Activated naive CD8-positive, alpha-beta T cell treated with anti-CD3 and anti-CD28 coated beads, Interleukin-2, amount 50 U/mL, for 24 hours (primary cell): ENCODE measurements at places on chromosomes 6 and 20.
A peak's percentile ranks its signal among the peaks of the same experiment; 100 is the strongest.

DNA sequence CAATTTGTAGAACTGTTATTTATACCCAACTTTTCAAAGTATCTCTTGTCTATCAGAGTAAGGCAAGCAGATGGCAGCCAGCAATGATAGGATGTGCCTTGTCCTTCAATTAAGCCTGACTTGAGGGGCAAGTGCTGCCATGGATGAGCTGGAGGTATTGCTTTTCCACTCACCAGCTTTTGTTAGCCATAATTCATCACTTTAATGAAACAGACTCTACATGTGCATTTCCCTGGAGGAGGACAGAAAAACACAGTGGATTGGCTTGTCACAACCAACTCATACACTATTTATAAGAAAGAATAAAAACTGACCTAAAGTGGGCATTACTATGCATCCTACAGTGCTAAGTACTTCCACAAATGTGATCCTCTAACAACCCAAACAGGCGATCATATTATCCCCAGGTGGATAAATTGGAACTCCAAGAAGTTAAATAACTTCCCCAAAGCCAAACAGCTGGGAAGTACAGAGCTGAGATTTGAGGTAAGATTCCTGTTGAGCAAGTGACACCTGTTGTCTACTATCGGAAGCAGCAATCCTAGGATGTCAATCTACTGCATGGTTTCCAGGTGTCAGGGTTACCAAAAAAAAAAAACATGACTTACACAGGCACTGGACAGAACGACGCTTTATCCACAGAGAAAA is 73.9 kb upstream of the NRSN1 start:
- no peak overlapping the region for H3K4me3 ChIP-seq
- no peak overlapping the region for H3K27ac ChIP-seq
- H3K4me1 ChIP-seq = no peaks in the 10 kb centered on the region
- no peaks in the 10 kb centered on the region for H3K36me3 ChIP-seq
- no peak for DNase-seq

DNA sequence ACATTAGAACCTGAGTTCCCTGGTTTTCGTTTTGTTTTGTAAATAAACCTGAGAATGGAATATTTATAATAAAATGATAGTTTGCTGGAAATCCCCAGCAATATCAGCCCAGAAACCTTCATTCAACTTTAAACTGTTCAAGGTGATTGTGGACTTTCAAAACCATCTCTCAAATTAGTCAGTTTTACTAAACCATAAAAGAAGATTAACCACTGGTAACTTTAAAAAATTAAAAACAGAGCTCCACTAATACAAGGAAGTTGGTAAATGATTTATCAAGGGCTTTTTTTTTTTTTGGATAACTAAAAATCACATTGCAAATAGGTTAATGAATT is 10.0 kb downstream of the MBOAT1 start:
- H3K27me3 ChIP-seq = peaks cover 2% of the 10 kb centered on the region
- DNase-seq = no peak
- H3K36me3 ChIP-seq = peaks cover 6% of the 10 kb centered on the region

GRCh38 chr20:7772371-7772770 is 167.9 kb downstream of the HAO1 start:
- H3K4me3 ChIP-seq = no peak overlapping the region
- H3K36me3 ChIP-seq = no peaks in the 10 kb centered on the region

GRCh38 chr6:63058601-63059000 is 152.7 kb upstream of the FKBP1C start:
- H3K27ac ChIP-seq = no peak overlapping the region
- no peak overlapping the region for H3K4me3 ChIP-seq
- DNase-seq = no peak

GRCh38 chr6:43020847-43021246 is 576 bp upstream of the RRP36 start:
- peak overlapping the region; percentile 94 for H3K27ac ChIP-seq
- H3K27me3 ChIP-seq = no peaks in the 10 kb centered on the region
- no peak for DNase-seq
- peaks cover 33% of the 10 kb centered on the region for H3K36me3 ChIP-seq
- peaks cover 54% of the 10 kb centered on the region for H3K4me1 ChIP-seq

DNA sequence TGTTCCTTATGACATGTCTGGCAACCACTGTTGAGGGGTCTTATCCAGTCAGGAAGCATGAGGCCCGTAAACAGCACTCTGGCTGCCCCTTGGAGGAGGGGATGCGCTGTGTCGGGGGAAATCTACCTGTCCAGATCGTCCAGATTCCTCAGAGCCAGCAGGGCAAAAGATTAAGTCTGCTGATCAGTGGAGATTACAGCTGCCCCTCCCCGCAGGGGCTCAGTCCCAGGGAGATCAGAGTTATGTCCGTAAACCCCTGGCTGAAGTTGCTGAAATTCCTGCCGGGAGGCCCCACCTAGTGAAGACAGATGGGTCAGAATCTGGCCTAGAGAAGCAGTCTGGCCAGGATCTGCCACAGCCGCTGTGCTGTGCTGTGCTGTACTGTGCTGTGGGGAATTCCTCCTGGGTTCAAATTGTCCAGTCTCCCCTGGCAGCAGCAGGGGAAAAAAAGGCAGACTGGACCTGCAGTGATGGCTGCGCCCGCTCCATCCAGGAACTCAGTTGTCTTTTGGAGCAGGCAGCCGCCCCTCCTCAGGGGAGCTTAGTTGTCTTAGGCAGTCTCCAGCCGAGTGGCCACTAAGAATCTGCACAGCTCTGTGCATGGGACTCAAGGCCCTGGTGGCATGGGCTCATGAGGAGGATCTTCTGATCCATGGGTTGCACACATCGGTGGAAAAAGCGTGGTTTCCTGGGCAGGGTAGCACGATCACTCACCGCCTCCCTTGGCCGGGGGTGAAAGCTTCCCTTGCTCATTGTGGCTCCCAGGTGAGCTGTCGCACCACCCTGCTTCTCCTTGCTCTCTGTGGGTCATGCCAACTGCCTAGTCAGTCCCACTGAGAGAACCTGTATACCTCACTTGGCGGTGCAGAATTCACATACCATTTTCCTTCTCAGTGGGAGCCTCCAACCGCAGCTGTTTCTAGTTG is 1368.8 kb upstream of the ADGRB3 start:
- H3K27ac ChIP-seq = no peak overlapping the region
- no peaks in the 10 kb centered on the region for H3K4me1 ChIP-seq
- H3K36me3 ChIP-seq = no peaks in the 10 kb centered on the region
- H3K4me3 ChIP-seq = no peak overlapping the region
- no peak for DNase-seq

DNA sequence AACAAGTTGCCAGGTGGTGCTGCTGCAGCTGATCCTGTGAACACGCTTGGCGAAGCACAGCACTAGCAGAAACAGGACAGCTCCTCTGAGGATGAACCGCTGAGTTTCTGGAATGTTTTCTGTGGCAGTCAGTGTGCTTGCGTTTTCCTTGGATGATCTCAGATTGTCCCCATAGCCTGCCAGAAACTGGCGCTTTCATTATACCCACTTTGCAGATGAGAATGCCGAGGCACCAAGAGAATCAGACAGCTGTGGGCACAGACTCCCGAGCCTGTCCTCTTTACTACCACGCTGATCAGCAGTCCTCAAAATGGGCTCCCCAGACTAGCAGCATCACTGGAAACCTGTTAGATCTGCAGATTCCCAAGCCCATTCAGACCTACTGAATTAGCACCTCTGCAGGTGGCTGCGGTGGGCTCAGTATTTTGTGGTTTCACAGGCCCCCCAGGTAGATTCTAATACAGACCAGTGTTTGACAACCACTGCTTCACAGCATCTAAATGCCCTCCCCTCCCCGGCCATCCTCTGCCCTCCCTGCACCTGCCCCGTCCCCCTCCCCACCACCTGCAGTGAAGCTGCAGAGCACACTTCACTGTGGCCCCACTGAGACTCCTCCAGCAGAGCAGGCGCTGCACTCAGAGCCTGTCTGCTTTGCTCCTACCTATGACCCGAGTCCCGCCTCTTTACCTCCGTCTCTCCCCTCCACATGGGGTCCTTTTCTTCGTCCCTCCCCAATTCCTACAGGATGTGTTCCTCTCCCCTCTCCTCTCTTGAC is 29.6 kb downstream of the SPATA2 start:
- H3K4me1 ChIP-seq = peaks cover 6% of the 10 kb centered on the region
- no peaks in the 10 kb centered on the region for H3K27me3 ChIP-seq
- no peak for DNase-seq

GRCh38 chr6:3282476-3283236 is 23.9 kb downstream of the PSMG4 start:
- H3K27ac ChIP-seq = no peak overlapping the region
- peaks cover 7% of the 10 kb centered on the region for H3K36me3 ChIP-seq
- H3K4me3 ChIP-seq = no peak overlapping the region
- no peak for DNase-seq
- H3K27me3 ChIP-seq = no peaks in the 10 kb centered on the region

- no peak overlapping the region for H3K4me3 ChIP-seq
- peaks cover 44% of the 10 kb centered on the region for H3K4me1 ChIP-seq
- no peak overlapping the region for H3K27ac ChIP-seq
- DNase-seq = no peak
- no peaks in the 10 kb centered on the region for H3K27me3 ChIP-seq
- peaks cover 5% of the 10 kb centered on the region for H3K36me3 ChIP-seq
Observed at GRCh38 chr6:37922563-37922962, 103.0 kb downstream of the ZFAND3 start.

DNA sequence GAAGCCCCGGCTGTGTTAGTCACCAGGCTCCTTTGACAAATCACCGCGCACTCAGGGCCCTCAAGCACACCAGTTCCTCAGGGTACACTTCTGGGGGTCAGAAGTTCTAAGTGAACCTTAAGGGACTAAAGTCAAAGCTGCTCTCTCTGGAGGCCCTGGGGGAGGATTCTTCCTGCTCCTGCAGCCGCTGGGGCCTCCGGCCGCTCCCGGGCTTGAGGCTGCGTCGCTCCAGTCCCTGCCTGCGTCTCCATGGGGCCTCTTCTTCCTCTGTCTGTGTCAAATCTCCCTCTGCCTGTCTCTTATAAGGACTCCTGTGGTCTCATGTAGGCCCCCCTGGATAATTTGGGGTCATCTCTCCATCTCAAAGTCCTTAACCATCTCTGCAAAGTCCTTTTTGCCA is 18.1 kb upstream of the GATA5 start:
- H3K27ac ChIP-seq = no peak overlapping the region
- H3K4me1 ChIP-seq = no peaks in the 10 kb centered on the region
- H3K27me3 ChIP-seq = peaks cover 2% of the 10 kb centered on the region
- H3K36me3 ChIP-seq = no peaks in the 10 kb centered on the region
- no peak for DNase-seq

- H3K4me1 ChIP-seq = peaks cover 2% of the 10 kb centered on the region
- no peak overlapping the region for H3K4me3 ChIP-seq
- H3K36me3 ChIP-seq = peaks cover 55% of the 10 kb centered on the region
- DNase-seq = no peak
- H3K27ac ChIP-seq = no peak overlapping the region
- no peaks in the 10 kb centered on the region for H3K27me3 ChIP-seq
Observed at GRCh38 chr6:158751224-158751623, 67.9 kb downstream of the EZR start.

- H3K4me1 ChIP-seq = no peaks in the 10 kb centered on the region
- no peak for DNase-seq
- H3K36me3 ChIP-seq = no peaks in the 10 kb centered on the region
- H3K27ac ChIP-seq = no peak overlapping the region
- peaks cover 3% of the 10 kb centered on the region for H3K27me3 ChIP-seq
Observed at GRCh38 chr20:23002276-23002675, 32.8 kb upstream of the SSTR4 start.

DNA sequence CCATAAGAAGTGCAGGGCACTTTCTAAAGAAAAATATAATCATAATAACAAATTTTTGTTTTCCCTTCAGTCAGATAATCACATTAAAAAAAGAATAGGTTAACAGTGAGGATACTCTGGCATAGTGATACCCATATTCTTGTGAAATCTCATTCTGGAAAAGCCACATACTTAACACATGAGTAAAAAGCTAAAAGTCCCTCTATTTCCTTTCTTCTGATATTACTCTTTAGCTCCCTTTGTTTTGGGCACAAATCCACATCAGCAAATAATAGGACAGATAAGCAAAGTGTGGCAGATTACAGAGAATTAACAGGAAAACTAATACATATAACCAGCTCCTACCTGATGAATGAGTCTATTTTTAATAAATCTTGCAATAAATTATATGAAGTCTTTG is 15.8 kb downstream of the SHPRH start:
- peaks cover 47% of the 10 kb centered on the region for H3K36me3 ChIP-seq
- H3K4me1 ChIP-seq = no peaks in the 10 kb centered on the region
- H3K4me3 ChIP-seq = no peak overlapping the region
- no peak overlapping the region for H3K27ac ChIP-seq
- DNase-seq = no peak

DNA sequence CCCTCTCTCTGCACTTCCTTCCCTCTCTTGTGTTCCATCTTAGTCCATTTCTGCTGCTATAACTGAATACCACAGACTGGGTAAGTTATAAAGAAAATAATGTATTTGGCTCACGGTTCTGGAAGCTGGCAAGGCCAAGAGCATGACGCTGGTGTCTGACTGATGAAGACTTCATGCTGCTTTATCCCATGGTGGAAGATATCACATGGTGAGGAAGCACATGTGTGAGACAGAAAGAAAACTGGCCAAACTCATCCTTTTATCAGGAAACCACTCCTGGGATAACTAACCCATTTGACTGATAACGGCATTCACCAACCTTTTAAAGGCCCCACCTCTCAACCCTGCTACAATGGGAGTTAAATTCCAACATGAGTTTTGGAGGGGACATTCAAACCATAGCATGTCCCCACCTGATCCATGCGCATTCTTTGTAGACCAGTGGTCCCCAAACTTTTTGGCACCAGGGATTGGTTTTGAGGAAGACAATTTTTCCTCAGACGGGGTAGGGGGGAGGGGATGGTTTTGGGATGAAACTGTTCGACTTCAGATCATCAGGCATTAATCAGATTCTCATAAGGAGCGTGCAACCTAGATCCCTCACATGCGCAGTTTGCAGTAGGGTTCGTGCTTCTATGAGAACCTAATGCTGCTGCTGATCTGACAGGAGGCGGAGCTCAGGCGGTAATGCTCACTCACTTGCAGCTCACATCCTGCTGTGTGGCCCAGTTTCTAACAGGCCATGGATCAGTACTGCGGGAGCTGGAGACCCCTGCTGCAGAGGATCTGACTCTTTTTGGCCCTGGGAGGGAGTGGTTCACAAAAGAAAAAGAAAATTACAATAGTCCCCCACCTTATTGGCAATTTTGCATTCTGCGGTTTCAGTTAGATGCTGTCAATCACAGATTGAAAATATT is 71.7 kb upstream of the RNF24 start:
- no peak overlapping the region for H3K27ac ChIP-seq
- no peak overlapping the region for H3K4me3 ChIP-seq
- peaks cover 35% of the 10 kb centered on the region for H3K4me1 ChIP-seq
- H3K36me3 ChIP-seq = peaks cover 3% of the 10 kb centered on the region
- peaks cover 4% of the 10 kb centered on the region for H3K27me3 ChIP-seq

GRCh38 chr6:98941319-98941718 is 6.4 kb downstream of the FBXL4 start:
- peaks cover 45% of the 10 kb centered on the region for H3K4me1 ChIP-seq
- no peak overlapping the region for H3K4me3 ChIP-seq
- DNase-seq = no peak
- H3K27ac ChIP-seq = no peak overlapping the region
- H3K27me3 ChIP-seq = no peaks in the 10 kb centered on the region
- H3K36me3 ChIP-seq = peaks cover 46% of the 10 kb centered on the region

DNA sequence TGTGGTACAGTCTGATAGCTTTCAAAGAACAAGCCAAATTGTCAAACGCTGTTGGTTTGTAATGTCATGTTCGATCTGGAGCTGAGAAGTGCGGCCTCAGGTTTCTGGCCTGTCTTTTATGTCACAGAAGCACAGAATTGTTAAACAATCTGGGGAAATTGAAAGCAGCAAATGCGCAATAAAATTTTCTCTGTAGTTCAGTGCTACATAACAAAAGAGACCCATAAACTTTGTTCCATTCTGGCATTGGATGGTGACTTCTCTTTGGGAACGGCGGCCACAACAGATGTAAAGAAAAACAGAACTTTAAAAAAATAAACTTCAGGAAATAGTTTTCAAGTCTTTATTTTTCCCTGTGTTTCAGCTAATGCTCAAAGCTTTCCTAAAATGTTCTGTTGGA is 106.9 kb downstream of the PRL start:
- H3K4me3 ChIP-seq = no peak overlapping the region
- H3K4me1 ChIP-seq = no peaks in the 10 kb centered on the region
- no peaks in the 10 kb centered on the region for H3K27me3 ChIP-seq
- H3K27ac ChIP-seq = no peak overlapping the region
